Brain microvascular endothelial cell (primary cell): ENCODE measurements at places on chromosomes 3 and 15.

GRCh38 chr15:79089331-79089889 lies 1.2 kb downstream of the RASGRF1 start:
- DNase-seq, result no peak

DNA sequence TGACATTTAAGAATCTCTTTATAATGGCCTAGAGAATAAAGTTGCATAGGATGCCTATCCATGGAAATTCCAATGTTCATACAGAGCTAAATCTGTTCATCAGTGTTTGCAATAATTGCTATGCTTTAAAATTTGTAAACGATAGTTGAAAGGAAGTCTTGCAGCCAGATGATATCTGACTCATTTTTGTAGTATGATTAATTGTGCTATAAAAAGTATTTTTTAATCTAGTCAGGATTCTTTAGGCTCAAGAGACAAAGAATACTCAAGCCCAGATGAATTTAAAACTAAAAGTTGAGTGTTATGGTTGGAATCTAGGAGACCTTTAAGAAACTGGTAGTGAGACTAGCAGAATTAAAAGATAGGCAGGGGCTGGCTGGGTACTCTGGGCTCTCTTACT lies 50.5 kb downstream of the SUCNR1 start:
- no peak for DNase-seq

- peak; percentile 40 for DNase-seq
These were observed 516.7 kb downstream of the FOXP1 start for GRCh38 chr3:71066849-71067261.

GRCh38 chr15:67746022-67746421 lies 79.3 kb upstream of the SKOR1 start:
- DNase-seq, result no peak

DNA sequence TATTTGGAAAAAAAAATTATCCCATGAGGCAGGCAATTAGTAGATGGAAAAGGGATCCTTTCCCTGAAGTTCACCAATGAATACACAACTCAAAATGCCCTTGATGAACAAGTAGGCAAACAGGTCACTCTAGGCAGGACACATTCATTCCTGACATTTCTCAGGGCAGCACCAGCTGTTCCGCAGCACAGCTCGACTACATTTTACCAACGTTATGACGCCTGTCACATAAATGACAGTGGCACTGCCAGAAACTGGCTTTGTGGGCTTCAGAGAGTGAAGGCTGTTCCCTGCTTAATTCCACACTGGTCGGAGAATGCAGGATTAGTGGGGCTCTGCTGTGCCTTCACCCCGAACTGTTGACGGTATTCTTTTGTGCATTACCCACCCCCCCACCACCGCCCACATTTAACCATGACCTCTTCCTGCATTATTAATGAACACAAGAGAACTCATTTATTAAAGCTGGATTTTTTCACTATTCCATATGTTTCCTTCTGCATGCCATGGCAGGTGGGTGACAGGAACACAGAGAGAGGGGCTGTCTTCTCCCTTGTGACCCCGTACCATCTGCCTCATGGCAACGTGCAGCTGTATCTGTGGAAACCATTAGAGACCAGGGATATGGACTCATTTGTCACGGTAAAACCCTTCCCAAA lies 197.6 kb downstream of the PDZRN3 start:
- DNase-seq, result no peak

DNA sequence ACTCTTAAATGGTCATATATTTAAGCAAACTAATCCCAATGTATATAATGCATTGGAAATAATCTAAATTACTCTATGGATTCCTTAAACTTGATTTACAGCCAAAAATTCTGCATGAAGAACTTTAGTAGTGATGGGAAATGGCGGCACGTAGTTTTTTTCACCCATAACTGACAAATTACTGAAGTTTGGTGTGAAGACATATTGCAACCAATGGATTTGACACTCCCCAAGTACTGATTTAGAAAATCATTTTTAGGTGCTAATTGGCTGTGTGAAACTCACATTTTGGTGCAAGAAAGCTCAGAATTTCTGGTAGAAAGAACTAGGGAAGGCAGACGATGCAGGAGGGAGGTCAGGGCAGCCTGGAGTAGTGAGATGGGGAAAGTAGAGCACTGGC lies 19.3 kb upstream of the TMEM108 start:
- DNase-seq, result no peak

DNA sequence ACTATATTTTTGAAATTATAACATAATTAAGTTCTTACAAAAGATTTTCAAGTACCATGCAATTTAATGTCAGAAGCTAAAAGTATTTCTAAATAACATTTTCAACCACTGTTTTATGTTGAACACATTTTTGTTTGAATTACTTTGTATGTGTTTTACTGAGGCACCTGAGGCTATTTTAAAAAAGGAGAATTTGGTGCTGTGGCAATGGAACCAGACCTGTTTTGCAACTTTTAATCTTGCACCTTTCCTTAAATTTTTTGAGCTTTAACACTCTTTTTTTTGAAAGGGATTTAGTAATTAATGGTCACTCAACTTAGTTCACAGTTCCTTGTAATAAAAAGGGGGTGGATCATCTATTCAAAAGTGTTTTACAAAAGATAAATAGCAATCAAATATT lies 561.6 kb downstream of the ZBBX start:
- no peak for DNase-seq

DNA sequence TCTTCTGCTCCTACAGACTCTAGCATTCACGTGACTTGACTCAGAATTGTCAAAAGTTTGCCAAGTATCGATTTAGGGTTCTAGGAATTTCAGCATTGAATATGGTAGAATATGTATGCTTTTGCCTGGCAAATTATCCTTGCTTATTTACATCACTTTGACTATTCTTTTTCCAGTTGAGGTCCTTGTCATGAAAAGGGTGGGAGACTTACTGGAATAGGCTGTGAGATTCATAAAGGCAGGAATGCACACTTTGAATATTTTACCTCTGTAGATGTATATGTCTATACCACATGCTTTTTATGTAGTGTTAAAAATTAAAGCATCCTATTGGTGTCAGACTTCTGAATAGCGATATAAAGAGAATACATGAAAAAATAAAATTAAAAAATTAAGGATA lies 378.8 kb upstream of the RARB start:
- DNase-seq, result no peak

DNA sequence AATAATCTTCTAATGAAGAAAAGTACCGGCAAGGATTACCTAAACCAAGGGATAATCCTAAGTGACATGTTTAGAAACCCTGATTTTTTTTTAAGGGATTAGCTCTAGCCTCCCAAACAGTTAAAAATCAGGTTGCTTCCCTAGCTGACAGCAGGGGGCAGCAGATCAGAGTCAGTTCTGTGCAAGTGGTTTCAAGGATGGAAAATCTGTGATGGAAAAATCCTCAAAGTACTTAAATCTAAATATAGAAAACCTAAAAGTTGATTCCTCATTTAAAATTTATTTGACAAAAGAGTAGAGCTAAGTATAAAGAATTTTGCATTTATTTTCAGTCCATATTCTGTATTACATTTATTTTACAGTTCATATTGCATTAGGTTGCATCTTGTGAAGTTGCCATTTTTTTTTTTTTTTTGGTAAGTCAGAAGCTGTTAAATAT lies 107.6 kb downstream of the PEX5L start:
- peak; percentile 55 for DNase-seq

GRCh38 chr15:99413955-99414754 lies 151.6 kb upstream of the MEF2A start:
- DNase-seq, result no peak

GRCh38 chr15:57312006-57312317 lies 64.3 kb upstream of the CGNL1 start:
- DNase-seq, result no peak

DNA sequence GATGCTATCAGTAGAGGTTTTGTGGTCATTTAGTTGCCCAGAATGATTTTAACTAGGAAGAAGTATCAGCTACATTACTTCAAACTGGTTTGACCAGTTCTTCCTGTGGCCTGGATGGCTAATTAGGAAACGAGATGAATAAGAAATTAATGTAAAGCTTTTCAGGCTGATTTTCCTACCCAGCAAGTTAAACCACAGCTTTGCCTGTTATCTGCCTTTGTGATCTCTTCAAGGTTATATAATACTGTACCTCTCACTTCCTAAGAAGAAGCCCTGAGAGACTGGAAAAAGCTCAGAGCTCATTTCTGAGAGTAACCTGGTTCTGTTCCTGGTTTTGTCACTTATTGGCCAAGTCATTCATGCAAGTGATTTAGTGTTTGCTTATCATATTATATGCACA lies 782.2 kb upstream of the GOLIM4 start:
- no peak for DNase-seq

DNA sequence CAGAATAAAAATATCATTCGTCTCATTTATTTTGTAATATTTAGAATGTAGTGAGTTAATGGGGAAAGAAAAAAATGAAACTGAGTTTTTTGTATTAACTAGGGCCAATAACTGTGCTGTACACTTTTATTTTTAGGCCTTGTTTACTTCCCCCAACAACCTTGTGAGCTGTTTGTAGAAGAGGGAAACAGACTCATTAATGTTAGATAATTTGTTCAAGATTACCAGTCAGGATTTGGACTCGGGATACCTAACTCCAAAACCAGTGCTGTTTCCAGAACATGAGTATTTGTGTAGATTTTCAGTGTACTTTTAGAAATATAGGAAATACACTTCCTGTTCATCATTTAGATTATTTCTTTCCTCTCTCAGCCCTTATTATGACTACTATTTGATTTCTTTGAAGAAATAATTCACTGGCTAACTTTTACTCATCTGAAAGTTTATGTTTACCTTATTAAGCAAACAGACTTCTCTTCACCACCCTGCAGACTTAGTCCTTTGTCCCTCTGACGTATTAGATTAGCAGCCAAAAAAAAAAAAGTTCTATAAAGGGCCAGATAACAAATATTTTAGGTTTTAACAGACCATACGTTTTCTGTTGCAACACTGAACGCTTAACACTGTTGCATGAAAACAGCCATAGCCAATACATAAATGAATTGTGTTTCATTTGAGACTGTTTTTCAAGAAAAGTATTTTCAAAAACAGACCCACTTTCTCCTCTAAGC lies 192.5 kb upstream of the CGNL1 start:
- DNase-seq, result no peak

GRCh38 chr3:184579513-184579912 lies 17.9 kb downstream of the EPHB3 start:
- DNase-seq, result no peak

- DNase-seq, result no peak
These were observed 24.7 kb downstream of the PXK start for GRCh38 chr3:58357402-58357801.

GRCh38 chr15:85690561-85691231 lies 104.0 kb downstream of the KLHL25 start:
- DNase-seq, result no peak

- no peak for DNase-seq
These were observed 10.0 kb upstream of the SRP14 start for GRCh38 chr15:40048926-40049475.

- DNase-seq, result no peak
These were observed 43.2 kb upstream of the FGD5 start for GRCh38 chr3:14775563-14775962.

GRCh38 chr3:109553591-109554371 lies 216.4 kb upstream of the DPPA4 start:
- peak; percentile 19 for DNase-seq

DNA sequence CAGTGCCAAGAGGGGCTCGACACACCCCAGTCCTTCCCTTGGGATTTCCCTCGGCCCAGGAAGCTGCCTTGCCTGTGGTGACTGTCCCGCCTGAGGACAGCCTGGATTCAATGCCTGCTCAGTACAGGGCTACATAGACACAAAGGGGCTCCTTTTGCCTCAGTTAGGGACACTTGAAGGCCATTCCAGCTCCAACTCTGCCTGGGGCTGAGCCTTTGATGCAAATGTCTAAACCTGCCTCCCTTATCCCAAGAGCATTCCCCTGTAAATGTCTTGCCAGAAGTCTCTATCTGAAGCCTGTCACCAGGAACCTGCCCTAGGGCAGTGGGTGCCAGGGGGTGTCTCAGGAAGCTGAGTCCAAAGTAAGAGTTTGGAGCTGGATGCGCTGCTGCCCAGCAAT lies 19.3 kb upstream of the LYSMD4 start:
- no peak for DNase-seq

DNA sequence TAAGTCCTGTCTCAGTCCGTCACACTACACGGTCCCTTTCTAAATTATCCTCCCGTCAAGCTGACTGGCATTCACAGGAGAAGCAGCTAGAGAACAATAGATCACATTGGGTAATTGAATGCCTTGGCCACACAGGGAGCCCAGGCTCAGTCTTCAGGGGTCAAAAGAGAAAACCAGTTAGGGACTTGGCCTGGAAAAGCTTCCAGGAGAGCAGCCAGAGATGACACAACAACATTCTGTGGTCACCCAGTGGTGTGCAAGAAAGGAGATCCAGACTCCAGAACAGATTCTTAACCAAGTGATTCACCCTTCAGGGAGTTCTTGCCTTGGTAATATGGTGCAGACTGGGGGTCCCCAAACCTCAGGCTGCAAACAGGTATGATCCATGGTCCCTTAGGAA lies 15.9 kb downstream of the ARHGAP31 start:
- peak; percentile 98 for DNase-seq

GRCh38 chr3:157499342-157499963 lies 3.8 kb downstream of the VEPH1 start:
- peak; percentile 18 for DNase-seq

GRCh38 chr15:69234676-69235075 lies 64.0 kb upstream of the PAQR5 start:
- DNase-seq, result no peak

DNA sequence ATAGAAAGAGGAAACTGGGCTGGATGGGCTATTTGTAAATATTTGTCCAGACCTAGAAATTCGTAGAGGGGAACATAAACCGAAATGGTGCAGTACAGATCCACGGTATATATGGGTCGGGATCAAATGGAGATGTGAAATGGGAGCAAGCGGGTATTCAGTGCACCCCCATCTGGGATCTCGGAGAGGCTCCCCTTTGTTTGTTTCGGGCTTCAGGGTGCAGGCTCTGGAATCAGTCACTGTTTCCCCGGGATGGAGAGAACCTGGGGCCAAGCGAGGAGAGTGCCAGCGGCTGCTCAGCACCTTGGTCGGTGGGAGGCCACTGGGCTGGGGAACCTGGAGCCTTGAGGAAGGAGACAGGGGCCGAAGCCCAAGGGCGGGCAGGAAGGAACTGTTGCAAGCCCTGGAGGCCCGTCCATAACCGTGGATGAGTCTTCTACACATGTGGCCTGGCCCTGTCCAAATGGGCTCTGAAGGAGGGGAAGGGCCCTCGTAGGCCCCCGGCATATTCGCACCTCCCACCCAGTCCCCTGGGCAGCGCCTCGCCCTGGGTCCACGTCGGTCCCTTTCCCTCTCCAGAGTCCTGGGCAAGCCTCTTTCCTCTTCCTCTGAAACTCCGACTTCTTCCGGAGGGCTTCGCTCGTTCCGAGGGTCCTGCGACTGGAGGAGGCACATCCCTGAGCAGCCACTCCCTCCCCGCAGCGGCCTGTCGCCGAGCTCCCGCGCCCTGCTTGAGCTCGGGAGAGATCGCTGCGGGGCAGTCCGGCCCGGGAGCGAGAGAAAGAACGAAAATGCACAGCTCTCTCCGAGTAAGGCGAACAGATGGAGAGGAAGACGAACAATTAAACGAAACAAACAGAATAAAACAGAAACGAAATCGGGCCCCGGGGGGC lies 3.0 kb downstream of the ISL2 start:
- DNase-seq, result no peak

- no peak for DNase-seq
These were observed 25.7 kb downstream of the CGGBP1 start for GRCh38 chr3:88033079-88033478.
